Spinal cord (tissue), 10 donors: ENCODE measurements at places on chromosomes 6 and 20.
A peak's percentile ranks its signal among the peaks of the same experiment; 100 is the strongest.

DNA sequence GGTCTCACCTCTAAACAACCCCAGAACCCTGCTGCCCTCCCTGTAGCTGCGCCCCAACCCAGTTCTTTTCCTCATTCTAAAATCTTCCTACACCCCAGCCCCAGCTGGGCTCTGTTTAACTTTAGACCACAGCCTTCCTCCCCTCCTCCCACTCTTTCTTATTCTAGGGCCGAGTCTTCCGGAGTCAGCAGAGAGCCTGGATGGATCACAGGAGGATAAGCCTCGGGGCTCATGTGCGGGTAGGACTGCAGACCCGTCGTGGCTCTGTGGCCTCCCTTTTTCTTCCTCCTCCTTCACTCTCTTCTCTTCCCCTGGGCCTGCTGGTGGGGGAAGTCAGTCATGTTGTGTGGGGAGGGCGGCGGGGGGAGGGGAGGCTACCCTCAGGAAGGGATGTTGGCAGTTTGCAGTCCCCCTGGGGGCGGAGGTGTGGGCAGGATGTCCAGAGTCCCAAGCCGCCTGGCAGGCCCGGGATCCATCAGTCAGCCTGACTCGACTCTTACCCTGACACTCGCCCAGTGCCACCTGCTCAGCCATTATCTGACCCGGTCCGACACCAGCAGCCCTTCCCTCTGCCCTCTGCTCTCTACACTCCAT is 8.1 kb downstream of the CAPN11 start:
- DNase-seq = no peak

DNA sequence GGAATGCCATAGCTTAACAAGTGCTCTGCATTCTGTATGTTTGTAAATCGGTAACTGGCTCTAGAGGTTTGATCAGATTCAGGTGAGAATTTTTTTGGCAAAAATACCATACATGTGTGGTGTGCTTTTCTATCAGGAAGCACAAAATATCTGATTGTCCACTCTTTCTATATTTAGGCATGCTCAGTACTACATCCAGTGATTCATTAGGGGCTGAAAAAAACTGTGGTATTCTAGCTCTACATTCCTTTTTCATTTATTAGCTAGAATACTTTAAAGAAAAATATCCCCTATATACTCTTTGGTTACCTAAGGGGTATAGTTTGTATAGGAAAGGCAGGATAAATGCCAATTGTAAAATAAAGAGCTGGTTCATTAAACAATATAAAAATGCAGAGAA is 10.6 kb upstream of the ELOVL2 start:
- no peak for DNase-seq

GRCh38 chr6:132381381-132381780 is 19.9 kb downstream of the MOXD1 start:
- DNase-seq = no peak

DNA sequence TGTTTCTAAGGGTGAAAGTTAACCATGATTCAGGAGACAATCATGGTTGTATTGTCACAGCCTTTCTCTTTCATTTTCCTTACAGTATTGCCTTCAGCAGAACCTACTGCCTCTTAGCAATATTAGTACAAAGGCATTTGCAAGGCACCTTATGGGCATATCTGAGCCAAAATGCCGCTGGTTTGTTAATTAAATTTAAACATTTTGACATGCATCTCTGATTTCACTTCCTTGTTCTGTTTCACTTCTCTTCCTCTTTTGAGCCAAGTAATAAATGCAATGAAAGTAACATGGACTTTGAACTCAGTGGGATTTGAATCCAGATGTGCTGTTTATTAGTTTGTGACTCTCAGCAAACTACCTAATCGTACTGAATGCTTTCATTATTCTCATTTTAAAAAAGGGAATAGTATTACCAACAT is 467.4 kb upstream of the CITED2 start:
- no peak for DNase-seq

GRCh38 chr6:40588480-40588879 is 1.3 kb upstream of the LRFN2 start:
- DNase-seq = no peak

GRCh38 chr6:110196874-110197273 is 16.6 kb downstream of the CDC40 start:
- no peak for DNase-seq

DNA sequence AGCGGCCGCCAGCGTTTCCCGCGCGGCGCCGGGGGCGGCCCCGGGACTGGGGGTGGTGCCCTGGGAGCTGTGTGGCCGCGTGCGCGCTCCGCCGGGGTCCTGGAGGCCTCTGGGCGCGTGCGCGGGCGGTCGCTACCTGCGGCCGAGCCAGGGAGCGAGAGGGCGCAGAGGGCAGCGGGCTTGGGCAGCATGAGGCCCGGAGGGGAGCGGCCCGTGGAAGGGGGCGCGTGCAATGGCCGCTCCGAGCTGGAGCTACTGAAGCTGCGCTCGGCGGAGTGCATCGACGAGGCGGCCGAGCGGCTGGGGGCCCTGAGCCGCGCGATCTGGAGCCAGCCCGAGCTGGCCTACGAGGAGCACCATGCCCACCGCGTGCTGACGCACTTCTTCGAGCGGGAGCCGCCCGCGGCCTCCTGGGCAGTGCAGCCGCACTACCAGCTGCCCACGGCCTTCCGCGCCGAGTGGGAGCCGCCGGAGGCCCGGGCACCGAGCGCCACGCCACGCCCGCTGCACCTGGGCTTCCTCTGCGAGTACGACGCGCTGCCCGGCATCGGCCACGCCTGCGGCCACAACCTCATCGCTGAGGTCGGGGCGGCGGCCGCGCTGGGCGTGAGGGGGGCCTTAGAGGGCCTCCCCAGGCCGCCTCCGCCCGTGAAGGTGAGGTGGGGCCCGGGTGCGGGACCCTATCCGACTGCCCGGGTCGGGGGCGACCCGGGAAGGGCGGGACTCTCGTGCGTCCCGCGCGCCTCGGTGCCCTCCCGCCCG is at the start of gene PM20D2:
Gene PM20D2, plus strand, starts transcription at position 100 of the 762 bp plus-strand sequence. Its CDS starts 90 bp downstream, at position 190.
- peak; percentile 80 for DNase-seq

- peak; percentile 65 for DNase-seq
Measured at GRCh38 chr6:87408721-87409155, 966 bp downstream of the CFAP206 start.

DNA sequence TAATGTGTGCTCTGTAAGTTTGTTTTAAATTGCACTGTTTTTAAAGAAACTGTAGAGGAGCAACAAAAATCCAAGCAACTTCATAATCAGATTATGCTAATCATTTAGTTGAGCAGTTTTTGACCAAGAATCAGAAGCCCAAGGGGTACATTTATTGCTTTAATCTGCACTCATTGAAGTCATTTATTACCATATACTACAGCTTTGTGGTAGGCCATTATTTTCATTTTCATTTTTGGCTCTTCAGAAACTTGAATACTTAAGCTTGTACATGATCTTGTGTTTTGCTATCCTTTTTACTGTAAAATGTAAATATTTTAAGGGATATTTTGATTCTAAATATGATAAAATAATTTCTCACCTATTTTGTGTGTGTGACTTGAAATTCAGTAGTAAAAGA is 78.5 kb downstream of the PHF3 start:
- DNase-seq = no peak

GRCh38 chr6:170277893-170278742 is 12.8 kb downstream of the DLL1 start:
- DNase-seq = no peak

- DNase-seq = no peak
Measured at GRCh38 chr6:155257796-155258195, 6.0 kb upstream of the CLDN20 start.

- DNase-seq = no peak
Measured at GRCh38 chr6:135183002-135183531, 2.0 kb downstream of the MYB start.

DNA sequence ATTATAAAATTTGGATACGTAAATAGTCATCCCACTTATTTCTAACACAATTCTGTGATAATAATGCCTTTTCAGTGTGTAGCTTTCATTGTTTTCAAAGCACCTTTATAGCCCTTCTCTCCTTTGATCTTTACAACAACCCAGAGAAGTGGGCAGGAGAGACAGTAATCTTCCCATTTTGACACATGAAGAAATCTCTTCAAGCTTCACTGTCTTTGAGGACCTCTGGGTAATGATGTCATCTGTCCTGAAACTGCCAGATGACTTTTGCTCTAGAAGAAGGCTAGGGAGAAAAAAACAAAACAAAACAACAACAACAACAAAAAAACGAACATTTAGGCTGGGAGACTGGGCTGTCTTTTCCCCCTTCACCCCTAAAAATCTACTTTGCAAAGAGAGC is 203.0 kb downstream of the KCNQ5 start:
- no peak for DNase-seq

DNA sequence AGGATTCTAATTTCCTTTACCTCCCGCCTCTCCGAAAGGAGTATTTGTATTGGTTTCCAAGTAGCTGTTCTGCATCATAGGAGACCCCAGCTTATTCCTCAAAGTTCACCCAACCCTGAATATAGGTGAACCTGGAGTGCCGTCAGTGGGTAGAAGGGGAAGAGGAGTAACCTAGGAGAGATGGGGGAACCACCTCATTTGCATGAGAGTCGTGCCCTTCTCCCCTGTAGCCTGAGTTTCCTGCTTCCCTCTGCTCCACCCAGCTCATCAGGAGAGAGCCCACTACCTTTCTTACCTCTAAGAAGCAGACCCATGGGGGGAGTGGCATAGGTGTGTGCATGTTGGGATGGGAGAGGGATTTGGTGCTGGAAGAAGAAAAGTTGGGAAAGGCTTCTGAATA is 17.3 kb upstream of the WFDC2 start:
- no peak for DNase-seq
